Hypothalamus (tissue), 51 donors: ENCODE measurements at places on chromosomes 3 and 15.
A peak's percentile ranks its signal among the peaks of the same experiment; 100 is the strongest.

- no peak for DNase-seq
Observed at GRCh38 chr15:75751891-75752290, 39.2 kb upstream of the CSPG4 start.

GRCh38 chr15:33242669-33243191 lies 48.2 kb upstream of the FMN1 start:
- no peak for DNase-seq

DNA sequence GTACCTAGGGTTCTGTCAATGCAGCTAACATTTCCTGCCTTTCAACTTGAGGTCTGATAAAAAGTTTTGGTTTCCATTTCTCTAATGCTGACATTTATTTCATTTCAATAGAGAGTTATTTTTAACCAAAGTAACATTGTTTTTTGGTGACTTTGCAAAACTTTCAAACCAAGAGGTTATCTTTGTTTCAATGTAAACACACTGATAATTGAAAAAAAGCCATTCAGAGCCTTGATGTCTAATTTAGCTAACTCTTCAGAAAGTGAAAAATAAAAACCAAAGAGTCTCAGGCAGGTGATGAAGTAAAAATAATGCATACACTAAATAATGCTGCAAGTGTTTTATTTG lies 9.6 kb upstream of the TIPARP start:
- DNase-seq = no peak

- DNase-seq = no peak
Observed at GRCh38 chr3:169945313-169945712, 21.3 kb upstream of the SEC62 start.

GRCh38 chr3:151197981-151198767 lies 4.8 kb downstream of the GPR171 start:
- DNase-seq = no peak

GRCh38 chr3:8279476-8279875 lies 222.1 kb upstream of the LMCD1 start:
- DNase-seq = no peak

GRCh38 chr15:99393641-99394040 lies 142.4 kb downstream of the LRRC28 start:
- no peak for DNase-seq

GRCh38 chr3:181885868-181886630 lies 174.3 kb downstream of the SOX2 start:
- DNase-seq = no peak

GRCh38 chr15:39143479-39143878 lies 437.4 kb upstream of the THBS1 start:
- no peak for DNase-seq

DNA sequence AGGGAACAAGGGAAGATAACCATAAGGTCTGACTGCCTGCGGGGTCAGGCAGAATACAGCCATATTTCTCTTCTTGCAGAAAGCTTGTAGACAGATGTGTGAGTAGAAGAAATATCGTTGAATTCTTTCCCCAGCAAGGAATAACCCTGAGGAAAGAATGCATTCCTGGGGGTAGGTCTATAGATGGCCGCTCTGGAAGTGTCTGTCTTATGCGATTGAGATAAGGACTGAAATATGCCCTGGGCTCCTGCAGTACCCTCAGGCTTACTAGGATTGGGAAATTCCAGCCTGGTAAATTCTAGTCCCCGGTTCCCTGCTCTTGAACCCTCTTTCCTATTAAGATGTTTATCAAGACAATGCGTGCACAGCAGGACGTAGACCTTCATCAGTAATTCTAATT lies 15.8 kb upstream of the SST start:
- DNase-seq = no peak

DNA sequence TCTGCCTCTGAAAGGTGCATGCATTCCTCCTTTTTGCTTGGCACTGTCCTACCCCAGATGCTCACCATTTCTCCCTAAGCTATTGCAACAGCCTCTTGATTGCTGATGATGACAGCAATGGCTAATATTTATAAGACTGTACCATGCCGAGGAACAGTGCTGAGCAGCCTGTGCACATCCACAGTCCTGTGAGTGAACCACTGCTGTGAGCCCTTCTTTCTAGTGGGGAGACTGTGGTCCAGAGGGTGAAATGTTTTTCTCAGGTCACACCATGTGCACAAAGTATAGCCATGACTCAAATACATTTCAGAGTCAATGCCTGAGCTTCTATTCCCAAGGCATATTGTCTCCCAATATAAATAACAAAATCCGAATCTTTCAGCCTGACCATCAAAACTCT lies 231.2 kb upstream of the LRTM1 start:
- no peak for DNase-seq

DNA sequence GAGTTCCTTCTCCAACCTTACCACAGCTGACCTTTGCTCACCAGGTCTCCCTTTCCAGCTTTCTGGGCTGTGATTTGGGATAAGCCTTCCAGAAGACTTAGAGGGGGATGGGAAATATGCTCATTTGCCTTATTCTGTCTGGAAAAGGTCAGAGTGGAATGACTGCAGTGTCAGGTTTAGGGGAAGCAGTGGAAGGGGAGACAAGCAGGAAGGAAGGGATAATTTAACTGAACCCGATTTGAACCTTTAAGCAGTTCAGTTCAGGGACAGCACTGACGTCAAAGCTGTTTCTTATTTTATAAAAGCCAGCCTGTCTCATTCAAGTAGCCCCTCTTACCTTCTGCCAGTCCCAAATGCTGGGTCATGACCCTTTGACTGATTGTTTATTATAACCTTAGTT lies 418.4 kb upstream of the RARB start:
- no peak for DNase-seq

GRCh38 chr3:128274837-128275236 lies 121.6 kb downstream of the EEFSEC start:
- no peak for DNase-seq

- DNase-seq = no peak
Observed at GRCh38 chr15:100517846-100518245, 10.9 kb downstream of the CERS3 start.

GRCh38 chr3:73933585-73933984 lies 308.8 kb upstream of the PDZRN3 start:
- no peak for DNase-seq

DNA sequence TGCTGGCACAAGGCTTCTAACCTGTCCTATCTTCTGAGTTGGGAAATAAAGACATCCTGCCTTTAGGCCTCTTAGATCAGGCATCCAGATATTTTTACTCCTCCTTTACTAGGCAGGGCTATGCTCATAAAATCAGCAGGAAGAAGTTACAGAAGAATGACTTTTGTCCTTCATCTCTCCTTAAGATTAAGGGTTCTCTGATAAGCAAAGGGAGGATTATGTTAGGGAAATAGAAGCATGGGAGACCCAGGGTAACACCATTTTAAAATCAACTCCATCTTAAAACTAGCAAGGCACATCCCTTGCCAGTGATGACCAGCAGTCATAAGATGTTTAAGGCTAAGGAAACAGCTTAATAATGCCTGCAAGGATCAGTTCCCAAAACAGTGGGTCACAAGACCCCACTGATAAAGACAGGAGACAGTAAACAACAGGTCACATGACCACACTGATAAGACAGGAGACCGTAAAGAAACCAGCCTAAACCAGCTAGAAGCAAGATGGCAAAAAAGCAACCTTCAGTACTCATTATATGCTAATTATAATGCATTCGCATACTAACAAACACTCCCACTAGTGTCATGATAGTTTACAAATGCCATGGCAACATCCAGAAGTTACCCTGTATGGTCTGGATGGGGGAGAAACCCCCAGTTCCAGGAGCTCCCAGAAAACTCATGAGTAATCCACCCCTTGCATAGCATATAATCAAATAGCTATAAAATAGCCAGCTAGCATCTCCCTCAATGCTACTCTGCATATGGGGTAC lies 14.5 kb upstream of the EHHADH start:
- DNase-seq = no peak

- DNase-seq = no peak
Observed at GRCh38 chr3:30476368-30477084, 129.9 kb upstream of the TGFBR2 start.

DNA sequence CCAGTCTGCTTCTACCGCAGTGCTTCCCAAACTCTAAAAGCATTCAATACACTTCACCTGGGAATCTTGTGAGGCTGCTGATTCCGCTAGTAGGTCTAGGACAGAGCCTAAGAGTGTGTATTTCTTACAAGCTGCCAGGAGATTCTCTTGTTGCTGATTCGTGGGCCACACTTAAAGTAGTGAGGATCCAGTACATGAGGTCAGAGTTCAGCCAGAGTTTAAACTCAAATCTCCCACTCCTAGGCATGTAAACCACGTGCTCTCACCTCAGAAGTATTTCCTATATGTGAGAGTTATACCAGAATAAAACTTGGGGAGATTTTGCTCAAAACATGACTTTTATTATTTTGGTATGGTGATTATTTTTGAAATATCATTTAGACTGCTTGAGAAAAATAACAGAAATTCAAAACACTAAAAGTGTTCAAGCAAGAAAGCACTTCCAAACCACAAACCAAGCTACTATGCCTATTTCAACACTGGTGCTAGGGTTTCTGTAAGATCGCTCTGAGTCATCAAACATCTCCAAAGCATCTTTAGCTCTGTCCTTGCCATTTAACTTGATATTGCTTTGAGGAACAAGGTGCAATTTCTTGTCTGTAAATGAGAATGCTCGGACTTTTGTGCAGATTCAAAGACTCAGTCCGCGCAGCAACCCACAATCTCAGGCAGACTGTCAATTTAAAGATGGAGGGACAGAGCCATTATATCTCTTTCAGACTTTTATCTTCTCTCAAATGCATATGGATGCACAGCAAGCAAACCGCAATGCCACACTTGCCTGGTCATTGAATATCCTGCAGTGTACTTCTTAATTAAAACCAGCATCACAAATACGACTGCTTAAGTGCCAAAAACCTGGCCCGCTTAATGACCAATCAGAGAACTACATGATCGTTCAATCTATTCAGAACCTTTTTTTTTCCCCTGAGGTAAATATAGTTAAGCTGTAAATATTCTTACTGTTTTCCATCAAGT lies 59.8 kb downstream of the AGTR1 start:
- no peak for DNase-seq

GRCh38 chr3:188106887-188107830 lies 46.8 kb upstream of the LPP start:
- no peak for DNase-seq

DNA sequence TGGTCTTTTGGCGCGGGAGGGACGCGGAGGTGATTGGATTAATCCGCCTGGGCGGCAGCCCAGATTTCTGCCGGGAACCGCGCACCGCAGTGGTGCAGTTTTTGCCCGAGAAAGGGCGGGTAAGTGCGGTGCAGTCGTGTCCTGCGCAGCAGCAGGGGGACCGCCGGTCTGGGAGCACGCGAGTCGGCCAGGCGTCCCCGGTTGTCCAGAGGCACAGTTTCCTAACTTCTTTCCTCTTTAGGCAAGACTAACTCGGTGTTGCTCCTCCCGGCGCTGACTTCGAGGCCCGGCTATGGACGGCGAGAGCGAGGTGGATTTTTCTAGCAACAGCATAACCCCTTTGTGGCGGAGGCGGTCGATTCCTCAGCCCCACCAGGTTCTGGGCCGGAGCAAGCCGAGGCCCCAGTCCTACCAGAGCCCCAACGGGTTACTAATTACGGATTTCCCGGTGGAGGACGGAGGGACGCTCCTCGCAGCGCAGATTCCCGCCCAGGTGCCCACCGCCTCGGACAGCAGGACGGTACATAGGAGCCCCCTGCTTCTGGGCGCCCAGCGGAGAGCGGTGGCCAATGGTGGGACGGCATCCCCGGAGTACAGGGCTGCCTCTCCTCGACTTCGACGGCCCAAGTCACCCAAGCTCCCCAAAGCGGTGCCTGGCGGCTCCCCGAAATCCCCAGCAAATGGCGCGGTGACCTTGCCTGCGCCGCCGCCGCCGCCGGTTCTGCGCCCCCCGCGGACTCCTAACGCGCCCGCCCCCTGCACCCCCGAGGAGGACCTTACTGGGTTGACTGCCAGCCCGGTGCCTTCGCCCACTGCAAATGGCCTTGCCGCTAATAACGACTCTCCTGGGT lies 736 bp downstream of the ARHGEF26 start:
- peak; percentile 19 for DNase-seq

DNA sequence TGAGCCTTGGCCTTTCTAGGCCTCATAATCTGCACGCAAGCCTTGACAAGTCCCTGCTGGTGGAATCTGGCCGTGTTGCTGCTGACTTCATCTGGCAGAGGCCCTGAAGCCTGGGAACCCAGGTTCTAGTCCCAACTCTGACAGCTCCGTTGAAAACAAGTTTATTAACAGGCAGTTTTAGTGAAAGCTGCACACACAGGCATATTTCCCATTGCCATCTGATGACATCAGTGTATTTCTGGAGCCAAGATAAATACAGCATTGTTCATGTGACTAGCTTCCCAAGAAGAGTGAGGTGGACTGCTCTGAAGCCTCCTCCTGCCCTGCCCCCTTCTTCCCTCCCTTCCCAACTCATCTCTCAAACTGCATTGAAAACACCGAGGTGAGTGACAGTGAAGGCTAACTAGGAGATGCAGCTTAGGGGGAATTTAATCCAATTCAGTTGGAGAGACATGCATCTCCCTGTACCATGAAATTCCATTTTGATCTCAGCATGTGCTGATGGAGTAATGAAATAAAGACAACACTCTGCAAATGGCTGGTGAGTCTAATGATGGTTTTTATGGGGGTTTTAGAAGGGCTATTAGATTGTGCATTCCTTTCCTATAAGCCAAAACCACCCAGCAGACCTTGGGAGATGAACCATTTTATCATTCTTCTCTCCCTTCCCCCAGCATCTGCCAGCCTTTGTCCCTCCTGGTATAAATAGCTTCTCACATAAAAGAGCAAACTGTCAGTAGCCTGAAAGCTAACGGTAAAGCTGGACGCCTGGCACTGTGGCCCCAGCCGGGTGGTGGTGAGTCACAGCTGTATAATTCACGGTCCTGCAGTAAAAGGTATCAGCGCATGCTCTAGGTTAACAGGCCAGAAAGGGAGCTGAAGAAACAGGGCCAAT lies 38.0 kb downstream of the PRICKLE2 start:
- DNase-seq = no peak
